SK-MEL-5 (cell line): ENCODE measurements at places on chromosomes 5 and 9. TPM values are rescaled to one million over a fixed set of nuclear protein-coding genes. Genes with fewer than 3 reads are reported as not detected.

- DNase-seq, result peak; percentile 45
Measured at GRCh38 chr9:88237479-88237961, 99.2 kb upstream of the SPATA31C2 start.

The ARRDC1 gene
- total RNA-seq, result 24.4 and 28.2 TPM in 2 replicates

DNA sequence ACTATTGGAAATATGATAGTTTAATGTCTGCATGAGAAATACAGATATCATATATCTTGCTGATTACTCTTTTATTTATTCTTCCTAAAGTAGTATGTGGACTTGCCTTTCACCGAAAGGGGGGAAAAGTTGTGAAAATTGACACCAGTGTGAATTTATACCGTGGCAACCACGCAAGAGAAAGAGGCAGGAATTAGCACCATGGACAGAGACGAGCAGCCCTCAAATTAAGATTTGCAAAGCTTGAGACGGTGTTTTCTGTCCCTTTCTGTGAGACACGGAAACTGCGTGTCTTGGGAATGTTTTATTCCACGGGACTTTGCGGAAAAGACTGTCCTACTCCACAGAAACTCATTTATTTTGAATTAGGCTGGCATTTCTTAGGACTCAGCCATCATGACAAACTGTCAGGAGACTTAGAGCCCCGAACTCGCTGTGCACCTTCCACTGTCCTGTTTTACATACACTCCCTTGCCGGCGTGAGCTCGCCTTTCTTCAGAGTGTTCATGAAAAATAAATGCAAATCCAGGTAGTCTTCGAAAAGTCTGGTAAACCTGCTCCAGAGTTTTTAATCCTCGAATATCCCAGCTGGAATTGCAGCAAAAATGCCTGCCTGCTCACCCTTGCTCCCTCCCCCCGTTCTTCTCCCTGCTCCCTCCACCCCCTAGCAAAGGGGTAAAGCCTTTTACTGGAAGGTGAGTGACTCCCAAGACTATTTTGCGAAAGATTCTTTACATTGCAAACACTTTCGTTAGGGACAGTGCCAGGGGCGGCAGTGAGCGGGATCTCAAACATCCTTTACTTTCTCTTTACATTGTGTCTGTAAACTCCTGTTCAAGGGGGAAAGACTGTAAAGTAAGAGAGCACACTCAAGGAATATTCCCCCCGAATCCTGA lies 3.8 kb upstream of the ELAVL2 start:
- DNase-seq, result no peak

The FGFR4 gene
- 15.2 and 16.6 TPM in 2 replicates for total RNA-seq

- DNase-seq, result peak; percentile 65
Measured at GRCh38 chr5:65722575-65723403, 784 bp downstream of the NLN start.

GRCh38 chr9:14146201-14146874 lies 167.6 kb downstream of the NFIB start:
- no peak for DNase-seq

- DNase-seq, result no peak
Measured at GRCh38 chr5:69231851-69232250, 2.8 kb upstream of the CDK7 start.
